ENCODE measurements at places on chromosomes 3 and 15.

GRCh38 chr3:114644367-114644766, 350.5 kb downstream of the TIGIT start:
- DNase-seq = no peak

GRCh38 chr3:154178172-154178571, 57.0 kb downstream of the ARHGEF26 start:
- DNase-seq = no peak

- DNase-seq = no peak
These were observed 85.7 kb upstream of the PRR20G start for GRCh38 chr3:127373441-127374085.

DNA sequence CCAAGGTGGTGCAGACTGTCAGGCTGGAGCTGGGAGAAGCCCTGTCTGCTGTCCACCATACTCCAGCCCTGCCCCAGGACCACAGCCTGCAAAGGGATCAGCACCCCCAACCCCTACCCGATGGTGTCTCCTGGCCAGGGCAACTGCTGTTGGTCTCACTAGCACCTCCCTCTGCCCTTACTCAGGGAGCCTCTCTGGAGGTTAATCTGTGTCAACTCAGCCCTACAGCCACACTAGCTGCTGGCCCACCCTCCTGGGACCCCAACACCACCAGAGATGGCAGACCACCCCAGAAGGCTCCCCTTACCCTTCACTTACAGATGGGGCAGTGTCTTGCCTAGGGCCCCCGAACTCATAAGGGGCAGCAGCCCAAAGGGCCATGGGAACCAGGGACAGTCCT, 65.2 kb downstream of the TLE3 start:
- no peak for DNase-seq

- no peak for DNase-seq
These were observed 337.1 kb upstream of the LRRFIP2 start for GRCh38 chr3:37511463-37511920.

DNA sequence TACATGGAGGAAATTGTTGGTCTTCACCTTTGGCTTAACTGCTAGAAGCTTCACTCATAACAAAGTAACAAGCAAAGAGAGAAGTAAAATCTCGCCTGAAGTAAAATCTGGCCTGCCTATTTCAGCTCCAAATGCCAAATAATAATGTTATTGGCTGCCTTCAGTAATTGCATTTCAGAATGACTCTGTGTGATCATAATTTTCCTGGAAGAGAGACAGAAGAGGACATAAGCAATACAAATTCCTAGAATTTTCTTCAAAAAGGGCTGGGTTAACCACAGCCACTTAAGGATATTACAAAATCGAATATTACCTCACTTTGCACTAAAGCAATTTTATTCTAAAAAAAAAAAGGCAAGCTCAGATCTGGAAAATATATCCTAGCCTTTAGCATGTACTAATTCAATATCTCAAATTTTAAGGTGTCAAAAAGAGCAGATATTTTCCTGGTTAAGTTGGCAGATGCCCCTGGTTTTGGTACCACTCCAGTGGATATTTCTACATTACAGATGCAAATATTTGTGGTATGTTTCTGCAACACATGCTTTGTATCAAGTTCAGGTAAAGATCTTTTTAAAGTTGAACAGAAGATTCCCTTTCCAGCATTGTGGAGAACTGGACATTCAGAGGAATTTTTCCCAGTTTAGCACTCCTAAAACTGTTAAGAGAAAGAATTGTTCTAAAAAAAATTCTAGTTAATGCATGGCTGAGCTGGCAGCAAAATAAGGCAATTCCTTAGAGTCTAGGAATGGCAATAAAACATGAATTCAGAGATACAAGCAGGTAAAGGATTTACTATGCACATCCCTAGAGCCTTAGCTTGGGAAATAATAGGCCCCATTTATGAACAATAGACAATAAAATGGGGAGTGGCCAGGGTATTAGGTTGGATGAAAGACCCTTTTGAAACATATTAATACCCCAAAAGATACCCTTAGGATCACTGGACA, 116.7 kb downstream of the STAC start:
- DNase-seq = no peak

DNA sequence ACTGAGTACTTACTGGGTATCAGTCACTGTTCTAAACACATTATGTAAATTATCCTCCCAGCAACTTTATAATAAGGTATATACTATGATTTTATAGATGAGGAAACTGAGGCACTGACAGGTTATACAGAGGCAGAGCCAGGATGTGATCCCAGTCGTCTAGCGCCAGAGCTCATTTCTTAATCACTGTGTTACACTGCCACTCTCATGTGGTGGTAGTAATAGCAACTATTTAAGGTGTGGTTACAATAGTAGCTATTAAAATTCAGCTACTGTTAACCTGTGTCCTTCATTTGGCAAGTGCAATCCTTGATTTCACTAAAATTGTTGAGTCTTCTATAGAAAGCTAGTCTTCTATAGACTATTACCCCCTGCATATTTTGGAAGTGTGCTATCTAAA, 43.1 kb upstream of the TRPC1 start:
- no peak for DNase-seq

GRCh38 chr3:111538681-111539083, 3.3 kb upstream of the CD96 start:
- DNase-seq = no peak

DNA sequence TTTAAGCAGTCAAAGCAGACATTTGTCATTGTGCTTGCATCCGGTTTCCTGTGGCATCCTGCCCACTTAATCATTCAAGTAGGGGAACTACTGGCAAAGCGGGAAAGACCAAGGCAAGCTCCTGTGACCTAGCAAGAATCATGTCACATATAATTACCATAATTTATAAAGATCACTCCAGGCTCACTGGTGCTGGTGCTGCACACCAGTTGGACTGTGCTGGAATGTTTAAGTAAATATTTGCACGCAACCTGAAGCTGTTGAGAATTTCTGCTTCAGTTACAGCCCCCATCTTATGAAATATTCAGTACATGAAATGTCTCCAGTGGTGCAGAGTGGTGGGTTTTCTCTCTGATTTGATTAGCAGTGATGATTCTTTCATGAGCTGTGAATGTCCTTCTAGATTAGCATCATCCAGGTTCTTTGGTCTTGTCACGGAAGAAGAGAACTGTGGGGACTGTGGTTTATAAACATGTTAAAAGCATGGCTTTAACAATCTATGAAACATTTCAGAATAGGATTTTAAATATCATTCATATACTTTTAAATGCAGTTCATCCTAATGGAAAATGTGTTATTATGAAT, 621.3 kb upstream of the EPHA6 start:
- DNase-seq = no peak

DNA sequence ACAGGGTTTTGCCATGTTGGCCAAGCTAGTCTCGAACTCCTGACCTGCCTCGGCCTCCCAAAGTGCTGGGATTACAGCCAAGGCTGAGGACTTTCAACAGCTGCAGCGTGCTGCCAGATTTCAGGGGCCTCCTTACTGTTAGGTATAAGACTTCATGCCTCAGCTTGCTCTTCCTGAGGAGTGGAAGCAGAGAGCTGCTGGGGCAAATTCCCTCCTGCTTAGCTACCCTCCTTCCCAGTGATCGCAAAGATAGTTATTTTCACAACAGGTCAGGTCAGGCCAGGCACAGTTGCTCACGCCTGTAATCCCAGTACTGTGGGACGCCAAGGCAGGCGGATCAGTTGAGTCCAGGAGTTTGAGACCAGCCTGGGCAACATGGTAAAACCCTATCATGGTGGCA, 2.6 kb upstream of the CPNE9 start:
- DNase-seq = no peak

- DNase-seq = peak; percentile 14
These were observed 17.1 kb downstream of the ZBED2 start for GRCh38 chr3:111577798-111578685.

- DNase-seq = no peak
These were observed 86.7 kb upstream of the SNRPA1 start for GRCh38 chr15:101381671-101382212.

DNA sequence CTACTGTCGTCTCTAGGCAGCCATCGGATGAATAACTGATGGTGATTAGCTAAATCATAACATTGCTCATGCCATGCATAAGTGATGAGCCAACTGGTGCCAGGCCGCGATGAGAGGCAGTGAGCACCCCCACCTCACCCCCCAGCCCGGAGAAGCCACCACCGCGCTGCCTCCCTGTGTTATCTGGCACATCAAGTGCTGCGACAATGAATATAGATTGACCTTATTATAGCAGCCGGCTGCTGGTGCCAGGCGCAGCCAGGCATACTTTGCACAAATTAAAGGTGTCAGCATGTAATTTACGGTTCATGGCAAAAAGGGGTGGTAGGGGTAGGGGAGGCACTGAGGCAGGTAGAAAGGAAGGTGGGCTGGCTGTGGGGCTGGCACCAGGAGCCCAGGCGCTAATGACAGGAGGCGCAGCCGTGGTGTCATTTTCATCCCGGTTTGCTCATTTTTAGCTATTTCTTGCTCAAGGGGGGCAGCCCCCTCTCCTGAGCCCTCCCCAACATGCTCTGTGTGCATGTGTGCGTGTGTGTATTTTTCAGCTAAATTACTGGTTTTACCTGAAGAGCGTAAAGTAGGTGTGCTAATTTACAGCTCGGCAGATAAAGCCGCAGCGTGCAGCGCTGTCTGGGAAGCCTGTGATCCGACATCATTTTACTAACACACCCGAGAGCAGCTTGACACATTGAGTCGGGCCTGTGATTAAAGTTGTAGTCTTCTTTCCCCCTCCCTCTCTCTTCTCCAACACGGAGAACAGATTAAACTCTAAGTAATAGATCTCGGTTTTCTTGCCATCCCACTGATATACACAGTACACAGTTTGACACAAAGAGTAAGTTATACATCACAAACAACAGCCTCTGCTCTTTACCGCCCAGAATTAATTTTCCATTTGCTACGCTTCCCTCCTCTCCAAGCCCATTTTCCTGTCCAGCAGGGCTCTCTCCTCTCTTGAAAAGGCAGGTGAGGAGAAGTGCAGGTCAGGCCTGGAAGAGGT, 212.3 kb downstream of the RPLP1 start:
- no peak for DNase-seq

GRCh38 chr15:99615460-99615859, 49.7 kb downstream of the MEF2A start:
- peak; percentile 16 for DNase-seq

DNA sequence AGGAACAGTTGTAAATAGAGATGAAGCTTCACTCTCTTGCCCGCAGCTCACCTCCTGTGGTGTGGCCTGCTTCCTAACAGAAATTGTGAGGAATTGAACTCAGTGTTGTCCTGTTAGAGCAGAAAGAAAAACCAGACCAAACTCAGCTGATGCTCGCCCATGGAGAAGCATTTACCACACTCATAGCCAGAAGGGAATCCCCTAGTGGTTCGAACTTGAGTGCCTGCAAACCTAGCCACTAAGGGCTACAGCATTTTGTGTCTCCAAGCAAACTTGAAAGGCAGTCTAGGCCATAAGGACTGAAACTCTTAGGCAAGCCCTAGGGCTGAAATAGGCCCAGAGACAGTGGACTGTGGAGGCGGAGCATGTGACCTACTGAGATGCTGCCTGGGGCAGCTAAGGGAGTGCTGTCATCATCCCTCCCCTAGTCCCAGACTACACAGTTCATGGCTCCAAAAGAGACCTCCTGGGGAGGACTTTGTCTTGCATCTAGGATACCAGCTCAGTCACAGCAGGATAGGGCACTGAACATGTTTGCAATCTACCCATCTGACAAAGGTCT, 44.5 kb upstream of the MCTP2 start:
- DNase-seq = no peak

GRCh38 chr15:85284497-85284896, 95.9 kb upstream of the AKAP13 start:
- no peak for DNase-seq

- DNase-seq = no peak
These were observed 218.7 kb downstream of the FEZF2 start for GRCh38 chr3:62154457-62155148.

GRCh38 chr3:54837964-54838363, 89.9 kb downstream of the LRTM1 start:
- DNase-seq = no peak

DNA sequence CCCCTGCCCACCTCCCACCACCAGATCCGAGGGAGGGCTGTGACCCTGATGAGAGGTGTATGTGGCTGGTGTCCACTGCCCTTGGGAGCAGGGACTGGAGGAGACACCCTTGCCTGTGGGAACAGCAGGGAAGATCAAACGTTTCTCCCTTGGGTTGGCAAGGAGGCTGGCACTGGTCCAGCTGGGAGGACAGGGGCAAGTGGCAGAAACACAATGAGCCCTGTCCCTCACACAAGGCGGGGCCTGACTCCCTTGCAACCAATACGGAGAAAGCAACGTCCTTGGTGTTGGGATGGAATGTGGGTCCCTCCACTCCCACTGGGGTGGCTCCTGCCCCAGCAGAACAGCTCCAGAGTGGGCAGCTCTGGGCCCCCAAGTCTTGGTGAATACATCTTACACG, 5.2 kb downstream of the HYAL2 start:
- no peak for DNase-seq

DNA sequence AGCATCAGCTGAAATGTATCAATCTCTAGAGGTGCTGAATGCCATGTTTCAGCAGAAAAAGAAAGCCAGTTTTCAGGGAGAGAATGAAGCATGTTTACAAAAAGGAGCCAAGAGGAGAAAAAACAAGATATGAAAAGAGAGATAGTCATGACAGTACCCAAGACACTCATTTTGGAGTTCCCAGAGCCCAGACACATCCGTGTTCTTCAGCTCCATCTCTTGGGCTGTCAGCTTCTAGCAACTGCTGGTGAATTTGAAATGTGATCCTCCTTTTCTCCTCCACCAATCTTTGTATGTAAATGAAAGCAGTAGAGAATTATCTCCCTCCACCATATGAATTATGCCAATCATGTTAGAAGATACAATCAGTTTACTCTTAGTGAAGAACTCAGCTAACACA, 93.0 kb upstream of the SLC25A36 start:
- no peak for DNase-seq

DNA sequence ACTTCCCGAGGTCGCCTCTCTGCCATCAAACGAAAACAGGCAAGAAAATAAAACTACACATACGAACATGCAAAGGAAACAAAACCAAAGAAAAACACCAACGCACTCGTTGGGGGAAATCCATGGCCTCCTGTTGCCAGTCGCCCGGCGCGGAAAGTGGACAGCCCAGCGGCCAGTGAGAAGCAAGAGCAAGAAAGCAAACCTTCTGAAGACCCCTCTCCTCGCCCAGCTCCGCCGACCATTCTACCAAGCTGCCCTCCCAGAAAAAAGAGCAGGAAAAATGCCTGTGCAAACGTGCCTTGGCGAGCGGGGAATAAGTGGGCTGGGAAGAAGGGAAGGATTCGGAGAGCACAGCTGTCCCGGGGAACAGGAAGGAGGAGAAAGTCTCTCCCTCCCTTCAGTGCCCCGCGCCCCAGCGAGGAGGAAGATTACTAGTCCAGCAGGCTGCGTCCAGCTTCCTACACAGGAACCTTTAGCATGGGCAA, 802 bp upstream of the NECTIN3 start:
- DNase-seq = peak; percentile 24

GRCh38 chr15:31353931-31354330, 27.3 kb downstream of the KLF13 start:
- DNase-seq = no peak

GRCh38 chr3:139299261-139300132, 44.3 kb upstream of the MRPS22 start:
- DNase-seq = no peak

GRCh38 chr3:45486136-45486535, 97.8 kb downstream of the LARS2 start:
- DNase-seq = no peak

- DNase-seq = no peak
These were observed 96.0 kb downstream of the SPATA16 start for GRCh38 chr3:173044998-173045397.

GRCh38 chr3:62667714-62668113, 207.5 kb downstream of the CADPS start:
- DNase-seq = no peak

- no peak for DNase-seq
These were observed 245.0 kb upstream of the TOPAZ1 start for GRCh38 chr3:43996379-43997301.

GRCh38 chr15:63928185-63928842, 94.6 kb upstream of the HERC1 start:
- DNase-seq = no peak

All from immature natural killer cell (primary cell).